ENCODE measurements at places on chromosomes 13 and 19. TPM values are rescaled to one million over a fixed set of nuclear protein-coding genes. Genes with fewer than 3 reads are reported as not detected.

INSR gene
- total RNA-seq: 1.2 TPM

CYP4F2 gene
- total RNA-seq: not detected

ANGPTL8 gene
- not detected for total RNA-seq

LILRB5 gene
- 0.52 TPM for total RNA-seq

FSD1 gene
- total RNA-seq: 0.73 TPM

TEX26 gene
- total RNA-seq: not detected

FREM2 gene
- total RNA-seq: not detected

TMEM145 gene
- total RNA-seq: not detected

GRCh38 chr13:64579331-64579730 is 2650.8 kb downstream of the PCDH9 start:
- no peaks in the 10 kb centered on the region for H3K27me3 ChIP-seq
- no peaks in the 10 kb centered on the region for H3K36me3 ChIP-seq
- no peaks in the 10 kb centered on the region for H3K4me1 ChIP-seq
- DNase-seq: no peak

- no peaks in the 10 kb centered on the region for H3K27me3 ChIP-seq
- no peak overlapping the region for H3K4me3 ChIP-seq
- H3K36me3 ChIP-seq: no peaks in the 10 kb centered on the region
- DNase-seq: no peak
- H3K4me1 ChIP-seq: no peaks in the 10 kb centered on the region
- no peak overlapping the region for H3K27ac ChIP-seq
These were observed 6.1 kb downstream of the DOCK6 start for GRCh38 chr19:11256189-11256588.

DNA sequence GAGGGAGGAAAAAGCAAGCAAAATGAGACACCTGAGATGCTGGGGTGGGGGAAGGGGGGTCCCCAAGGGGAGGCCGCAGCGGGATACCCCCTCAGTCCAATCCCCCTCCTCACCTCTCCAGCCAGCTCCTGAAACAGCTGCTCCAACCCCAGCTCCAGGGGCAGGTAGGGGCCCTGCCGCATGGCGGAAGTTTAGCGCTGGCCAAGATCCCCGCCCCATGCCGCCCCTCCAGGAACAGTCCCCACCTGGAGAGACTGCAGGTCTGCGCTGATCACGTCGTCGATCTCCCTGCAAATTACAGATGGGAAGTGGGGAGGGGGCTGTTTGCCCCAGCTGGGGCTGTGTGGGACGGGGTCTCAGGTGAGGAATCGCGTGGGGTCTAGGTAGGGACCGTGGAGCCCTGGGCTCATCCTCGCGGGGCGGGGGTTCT is 9.0 kb downstream of the CAPN12 start:
- H3K27ac ChIP-seq: peak overlapping the region; percentile 53
- no peaks in the 10 kb centered on the region for H3K27me3 ChIP-seq
- peak; percentile 53 for DNase-seq
- no peaks in the 10 kb centered on the region for H3K36me3 ChIP-seq

DNA sequence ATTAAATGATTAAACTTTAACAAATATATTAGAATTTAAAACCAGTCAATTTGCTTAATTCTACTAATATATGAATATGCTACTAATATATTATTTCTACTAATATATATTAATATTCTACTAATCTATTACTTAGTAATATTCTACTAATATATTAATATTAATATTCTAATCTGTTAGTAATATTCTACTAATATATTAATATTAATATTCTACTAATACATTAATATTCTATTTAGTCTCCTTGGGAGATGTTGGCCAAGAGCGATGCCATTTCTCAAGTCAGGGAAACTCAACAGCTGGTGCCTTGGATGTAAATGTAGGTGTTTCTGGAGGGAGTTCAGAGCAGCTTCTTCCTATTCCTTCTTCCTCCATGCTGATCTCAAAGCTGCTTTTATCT is 259.2 kb upstream of the TMTC4 start:
- no peaks in the 10 kb centered on the region for H3K27me3 ChIP-seq
- no peak overlapping the region for H3K4me3 ChIP-seq
- H3K36me3 ChIP-seq: no peaks in the 10 kb centered on the region
- H3K4me1 ChIP-seq: no peaks in the 10 kb centered on the region

- no peak for DNase-seq
- H3K27ac ChIP-seq: no peak overlapping the region
- no peak overlapping the region for H3K4me3 ChIP-seq
- no peaks in the 10 kb centered on the region for H3K36me3 ChIP-seq
- no peaks in the 10 kb centered on the region for H3K4me1 ChIP-seq
These were observed 12.6 kb upstream of the CSNK1A1L start for GRCh38 chr13:37118016-37118415.

GRCh38 chr19:12000152-12000981 is 35.1 kb downstream of the ZNF433 start:
- H3K27ac ChIP-seq: no peak overlapping the region
- DNase-seq: no peak

- no peaks in the 10 kb centered on the region for H3K27me3 ChIP-seq
- no peaks in the 10 kb centered on the region for H3K4me1 ChIP-seq
- H3K4me3 ChIP-seq: no peak overlapping the region
- peaks cover 47% of the 10 kb centered on the region for H3K36me3 ChIP-seq
- no peak for DNase-seq
- H3K27ac ChIP-seq: no peak overlapping the region
These were observed 12.2 kb downstream of the ZNF296 start for GRCh38 chr19:45063851-45064801.

DNA sequence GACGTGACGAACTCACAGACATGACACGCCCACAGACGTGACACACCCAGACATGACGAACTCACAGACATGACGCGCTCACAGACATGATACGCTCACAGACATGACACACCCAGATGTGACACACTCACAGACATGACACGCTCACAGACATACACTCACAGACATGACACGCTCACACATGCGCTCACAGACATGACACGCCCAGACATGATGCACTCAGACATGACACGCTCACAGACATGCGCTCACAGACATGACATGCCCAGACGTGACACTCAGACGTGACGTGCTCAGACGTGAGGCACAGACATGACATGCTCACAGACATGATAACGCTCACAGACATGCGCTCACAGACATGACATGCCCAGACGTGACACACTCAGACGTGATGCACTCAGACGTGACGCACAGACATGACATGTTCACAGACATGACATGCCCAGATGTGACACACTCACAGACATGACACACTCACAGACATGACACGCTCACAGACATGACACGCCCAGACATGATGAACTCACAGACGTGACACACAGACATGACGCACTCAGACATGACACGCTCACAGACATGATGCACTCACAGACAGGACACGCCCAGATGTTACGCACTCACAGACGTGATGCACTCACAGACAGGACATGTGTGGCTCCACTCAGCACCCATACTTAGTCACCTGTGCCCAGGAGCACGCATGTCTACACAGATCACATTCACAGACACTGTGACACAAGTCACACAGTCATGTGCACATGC is 8.1 kb downstream of the ERFL start:
- no peaks in the 10 kb centered on the region for H3K36me3 ChIP-seq
- H3K27ac ChIP-seq: no peak overlapping the region
- no peak overlapping the region for H3K4me3 ChIP-seq
- DNase-seq: no peak
- H3K27me3 ChIP-seq: peaks cover 12% of the 10 kb centered on the region

- no peak overlapping the region for H3K27ac ChIP-seq
- no peak for DNase-seq
- H3K27me3 ChIP-seq: no peaks in the 10 kb centered on the region
- H3K36me3 ChIP-seq: no peaks in the 10 kb centered on the region
- no peaks in the 10 kb centered on the region for H3K4me1 ChIP-seq
These were observed 354.9 kb upstream of the HTR2A start for GRCh38 chr13:47251771-47252170.

DNA sequence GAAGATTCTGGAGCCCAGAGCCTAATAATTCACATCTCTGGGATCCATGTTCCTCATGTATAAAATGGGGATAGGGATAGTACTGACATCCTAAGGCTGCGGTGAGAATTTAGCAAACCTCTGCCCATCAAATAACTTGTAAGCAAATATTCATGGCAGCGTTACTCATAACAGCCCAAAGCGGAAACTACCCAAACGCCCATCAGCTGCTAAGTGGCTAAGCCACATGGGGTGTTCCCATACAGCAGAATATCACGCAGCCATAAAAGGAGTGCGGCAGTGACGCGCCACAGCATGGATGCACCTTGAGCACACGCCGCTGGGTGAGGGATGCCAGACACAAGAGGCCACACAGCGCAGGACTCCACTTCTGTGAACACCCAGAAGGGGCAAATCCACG is 19.7 kb downstream of the VRK3 start:
- peaks cover 70% of the 10 kb centered on the region for H3K36me3 ChIP-seq
- DNase-seq: no peak
- peaks cover 17% of the 10 kb centered on the region for H3K4me1 ChIP-seq
- H3K27ac ChIP-seq: no peak overlapping the region
- H3K4me3 ChIP-seq: no peak overlapping the region

- H3K36me3 ChIP-seq: peaks cover 11% of the 10 kb centered on the region
- H3K4me3 ChIP-seq: no peak overlapping the region
These were observed 7.0 kb downstream of the GPR18 start for GRCh38 chr13:99250982-99251825.

DNA sequence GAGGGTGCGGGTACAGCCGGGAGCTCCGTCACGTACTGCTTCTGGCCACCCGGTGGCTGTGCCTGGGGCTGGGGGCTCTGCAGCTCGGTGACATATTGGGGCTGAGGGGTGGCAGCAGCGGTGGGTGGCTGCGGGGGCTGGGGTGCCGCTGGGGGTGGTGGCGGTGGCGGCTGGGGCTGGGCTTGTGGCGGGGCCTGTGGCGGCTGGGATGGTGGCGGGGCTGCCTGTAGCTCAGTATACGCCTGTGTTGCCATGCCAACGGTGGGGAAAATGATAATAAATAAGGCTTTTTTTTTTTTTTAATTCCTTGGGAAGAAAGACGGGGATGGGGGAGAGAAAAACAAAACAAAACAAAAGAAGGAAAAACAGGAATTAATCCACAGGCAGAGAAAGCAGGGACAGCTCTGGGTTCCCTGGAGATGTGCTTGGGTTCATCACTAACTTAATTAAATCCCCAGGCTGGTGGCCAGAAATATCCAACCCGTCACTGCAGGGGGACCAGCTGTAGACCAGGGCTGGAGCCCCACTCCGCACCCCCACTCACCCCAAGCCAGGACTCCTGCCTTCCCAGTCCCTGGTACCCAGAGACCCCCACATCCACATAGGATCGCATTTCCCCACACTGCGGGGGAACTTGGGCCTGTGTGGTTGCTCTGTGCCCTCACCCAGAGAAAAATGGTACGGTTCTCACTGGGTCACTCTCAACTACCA is 12.4 kb downstream of the RFX1 start:
- peaks cover 16% of the 10 kb centered on the region for H3K36me3 ChIP-seq
- no peak for DNase-seq
- H3K27me3 ChIP-seq: no peaks in the 10 kb centered on the region
- peaks cover 13% of the 10 kb centered on the region for H3K4me1 ChIP-seq
- H3K27ac ChIP-seq: no peak overlapping the region
- no peak overlapping the region for H3K4me3 ChIP-seq

- DNase-seq: no peak
- peaks cover 16% of the 10 kb centered on the region for H3K4me1 ChIP-seq
- no peak overlapping the region for H3K27ac ChIP-seq
These were observed 20.0 kb upstream of the LGALS14 start for GRCh38 chr19:39684267-39684666.

GRCh38 chr19:1065606-1066109 is 1.3 kb upstream of the ARHGAP45 start:
- peak overlapping the region; percentile 98 for H3K27ac ChIP-seq
- no peak overlapping the region for H3K4me3 ChIP-seq
- DNase-seq: no peak

GRCh38 chr13:67004511-67004910 is 225.6 kb downstream of the PCDH9 start:
- no peaks in the 10 kb centered on the region for H3K36me3 ChIP-seq
- H3K4me1 ChIP-seq: no peaks in the 10 kb centered on the region
- H3K27me3 ChIP-seq: no peaks in the 10 kb centered on the region
- H3K27ac ChIP-seq: no peak overlapping the region
- DNase-seq: no peak

DNA sequence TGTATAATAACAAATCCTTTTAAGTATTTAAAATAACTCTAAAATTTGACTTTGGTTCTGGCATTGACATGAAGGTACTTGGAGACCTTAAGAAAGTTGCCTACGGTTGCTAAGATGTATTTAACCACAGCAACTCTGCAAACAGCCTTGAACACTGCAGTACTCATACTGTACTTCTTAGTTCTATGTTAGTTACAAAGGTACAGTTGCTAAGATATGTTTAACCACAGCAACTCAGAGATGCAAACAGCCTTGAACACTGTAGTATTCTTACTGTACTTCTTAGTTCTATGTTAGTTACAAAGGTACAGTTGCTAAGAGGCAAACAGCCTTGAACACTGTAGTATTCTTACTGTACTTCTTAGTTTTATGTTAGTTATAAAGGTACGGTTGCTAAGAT is 268.3 kb upstream of the MIR17HG start:
- DNase-seq: no peak
- H3K27ac ChIP-seq: no peak overlapping the region
- no peaks in the 10 kb centered on the region for H3K4me1 ChIP-seq
- no peaks in the 10 kb centered on the region for H3K36me3 ChIP-seq
- no peaks in the 10 kb centered on the region for H3K27me3 ChIP-seq

DNA sequence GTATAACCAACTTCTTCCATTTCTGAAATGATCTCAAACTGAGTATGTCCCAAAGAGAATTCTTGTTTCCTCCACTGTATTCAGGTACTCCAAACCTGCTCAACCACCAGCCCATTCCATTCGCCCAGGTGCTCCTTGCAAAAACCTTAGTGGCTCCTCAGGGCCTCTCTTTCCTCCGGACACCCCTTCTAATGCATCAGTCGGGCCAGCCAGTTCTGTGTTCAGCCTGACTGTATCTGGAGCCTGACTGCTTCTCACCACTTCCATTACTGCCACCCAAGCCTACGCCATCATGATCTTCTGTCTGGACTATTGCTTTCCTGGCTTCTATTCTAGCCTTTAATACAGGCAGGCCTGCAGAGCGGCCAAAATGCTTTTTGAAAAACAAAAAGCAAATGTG is 1.5 kb downstream of the PHF11 start:
- no peaks in the 10 kb centered on the region for H3K27me3 ChIP-seq
- peak overlapping the region; percentile 94 for H3K27ac ChIP-seq
- no peak overlapping the region for H3K4me3 ChIP-seq
- no peak for DNase-seq
- peaks cover 7% of the 10 kb centered on the region for H3K36me3 ChIP-seq
- peaks cover 54% of the 10 kb centered on the region for H3K4me1 ChIP-seq

- H3K4me3 ChIP-seq: no peak overlapping the region
- DNase-seq: no peak
- H3K4me1 ChIP-seq: no peaks in the 10 kb centered on the region
- no peaks in the 10 kb centered on the region for H3K27me3 ChIP-seq
- no peaks in the 10 kb centered on the region for H3K36me3 ChIP-seq
- no peak overlapping the region for H3K27ac ChIP-seq
These were observed 1134.3 kb downstream of the SLITRK1 start for GRCh38 chr13:82747958-82748357.
